CD4-positive, alpha-beta T cell treated with Interleukin-4 for 4 hours (primary cell): ENCODE measurements at places on chromosomes 2 and 18.

GRCh38 chr2:46388881-46389280 is 90.5 kb upstream of the TMEM247 start:
- no peak for DNase-seq

- no peak for DNase-seq
Measured at GRCh38 chr18:75309564-75309963, 99.0 kb downstream of the TSHZ1 start.

GRCh38 chr2:200613692-200614091 is 27.9 kb downstream of the AOX1 start:
- no peak for DNase-seq

GRCh38 chr2:100743741-100744140 is 76.2 kb upstream of the NPAS2 start:
- DNase-seq: no peak

DNA sequence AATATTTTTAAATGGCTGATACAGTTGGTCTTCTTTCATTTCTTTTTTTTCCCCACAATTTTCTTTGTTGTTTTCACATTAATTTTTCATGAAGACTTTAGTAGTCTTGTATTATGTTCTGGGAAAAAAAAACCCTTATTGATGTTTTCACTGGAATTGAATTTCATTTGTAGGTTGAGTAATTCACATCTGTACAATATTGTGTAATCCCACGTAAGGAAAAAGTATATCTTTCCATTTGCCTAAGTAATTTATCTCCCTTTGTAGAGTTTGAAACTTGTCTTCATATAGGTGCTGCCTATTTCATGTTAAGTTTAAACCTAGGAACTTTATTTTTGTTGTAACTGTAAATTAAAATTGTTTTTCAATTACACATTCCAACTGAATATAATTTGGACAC is 2.0 kb downstream of the DNAJC27 start:
- DNase-seq: no peak

- DNase-seq: no peak
Measured at GRCh38 chr2:81084101-81084500, 779.5 kb upstream of the LRRTM1 start.

GRCh38 chr18:2103299-2103698 is 468.0 kb downstream of the METTL4 start:
- no peak for DNase-seq

- DNase-seq: no peak
Measured at GRCh38 chr2:111194835-111195621, 74.3 kb downstream of the BCL2L11 start.

- DNase-seq: no peak
Measured at GRCh38 chr2:187769437-187769836, 215.2 kb upstream of the TFPI start.

- no peak for DNase-seq
Measured at GRCh38 chr2:37366773-37367172, 22.3 kb downstream of the QPCT start.
